Suprapubic skin (tissue), 4 donors: ENCODE measurements at places on chromosomes 4 and X.
A peak's percentile ranks its signal among the peaks of the same experiment; 100 is the strongest.

DNA sequence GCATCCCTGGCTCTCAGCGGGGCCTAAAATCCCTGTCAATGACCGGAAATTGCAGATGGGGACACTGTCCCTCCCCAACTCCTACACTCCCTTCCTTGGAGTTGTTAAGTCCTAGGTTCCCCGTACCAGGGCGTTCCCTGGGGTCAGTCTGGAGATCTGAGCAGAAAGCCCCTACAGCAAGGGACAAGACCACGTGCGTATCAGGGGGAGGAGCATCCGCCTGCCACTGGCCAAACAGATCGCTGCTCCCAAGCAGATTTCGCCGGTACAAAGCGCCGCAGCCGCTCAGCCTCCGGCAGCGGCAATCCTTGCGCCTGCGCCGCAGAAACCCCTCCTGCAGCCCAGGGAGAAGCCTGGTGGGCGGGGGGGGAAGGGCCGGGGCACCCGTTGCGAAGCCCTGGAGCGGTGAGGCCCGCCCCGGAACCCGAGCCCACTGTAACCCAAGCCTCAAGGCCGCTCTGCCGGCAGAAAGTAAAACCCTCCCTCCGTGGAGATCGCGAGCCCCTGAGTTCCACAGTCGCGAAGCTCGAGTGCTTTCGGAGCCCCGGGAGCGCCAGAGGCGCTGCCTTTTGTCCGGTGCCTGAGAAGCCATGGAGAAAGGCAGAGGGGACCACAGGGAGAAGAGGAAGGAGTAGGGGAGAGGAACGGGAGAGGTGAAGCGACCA is 2.7 kb downstream of the CRMP1 start:
- no peak for DNase-seq

DNA sequence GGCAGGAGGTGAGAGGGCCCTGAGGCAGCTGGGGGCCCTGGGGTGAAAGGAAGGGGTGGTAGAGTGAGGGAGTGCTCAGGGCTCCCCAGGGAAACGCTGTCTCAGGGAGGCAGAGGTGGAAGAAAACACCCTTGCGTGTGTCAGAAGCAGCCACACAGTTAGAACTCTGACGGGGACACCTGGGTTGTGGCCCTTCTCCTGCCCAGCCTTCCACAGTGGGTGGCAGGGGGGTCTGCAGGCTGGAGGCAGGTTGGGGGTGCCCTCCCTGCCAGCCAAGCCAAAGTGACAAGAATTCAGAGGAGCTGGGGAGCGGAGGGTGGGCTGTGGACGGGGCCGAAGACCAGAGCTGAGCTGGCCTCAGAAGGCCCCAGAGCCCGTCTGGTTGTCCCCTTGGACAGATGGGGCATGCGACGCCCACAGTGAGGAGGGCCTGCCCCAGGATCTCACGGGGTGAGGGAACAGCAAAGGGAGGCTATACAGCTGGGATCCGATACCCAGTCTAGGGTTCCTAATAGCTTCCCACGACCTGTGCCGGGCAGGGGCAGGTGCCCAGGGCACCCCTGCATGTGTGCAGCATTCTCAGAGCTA is 105.2 kb upstream of the ADRA2C start:
- DNase-seq = no peak

DNA sequence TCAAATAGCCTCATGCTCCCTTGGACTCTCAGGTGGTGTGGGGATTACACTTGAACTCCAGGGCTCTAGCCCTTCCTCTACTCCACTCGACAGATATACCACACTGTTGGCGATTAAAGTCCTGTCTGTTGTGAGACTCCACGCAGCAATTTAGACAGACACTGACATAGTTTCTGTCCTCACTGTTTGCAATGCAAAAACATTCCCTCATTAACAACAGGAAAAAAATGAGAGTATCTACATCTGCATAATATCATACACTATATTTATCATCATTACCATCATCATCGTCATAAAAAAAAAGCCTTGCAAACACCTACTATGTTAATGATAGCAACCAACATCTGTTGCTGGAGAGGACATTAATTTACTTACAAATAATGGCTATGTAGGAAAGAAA is 132.4 kb downstream of the RASL11B start:
- no peak for DNase-seq

DNA sequence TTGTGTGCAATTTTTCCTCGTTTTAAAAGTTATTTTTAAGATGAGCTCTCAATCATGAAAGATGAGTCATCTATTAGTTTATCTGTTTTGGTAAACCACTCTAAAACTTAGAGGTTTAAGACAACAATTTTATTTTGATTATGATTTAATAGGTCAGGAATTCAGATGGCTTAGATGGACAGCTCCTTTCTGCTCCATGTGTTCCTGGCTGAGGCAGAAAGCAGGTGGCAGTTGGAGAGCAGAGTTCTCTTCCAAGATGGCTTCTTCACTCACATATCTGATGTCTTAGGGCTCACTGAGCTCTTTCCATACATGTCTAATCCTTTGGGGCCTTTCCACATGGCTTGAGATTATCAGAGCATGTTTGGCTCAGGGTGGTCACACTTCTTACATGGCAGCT is 48.3 kb upstream of the GRPR start:
- no peak for DNase-seq

DNA sequence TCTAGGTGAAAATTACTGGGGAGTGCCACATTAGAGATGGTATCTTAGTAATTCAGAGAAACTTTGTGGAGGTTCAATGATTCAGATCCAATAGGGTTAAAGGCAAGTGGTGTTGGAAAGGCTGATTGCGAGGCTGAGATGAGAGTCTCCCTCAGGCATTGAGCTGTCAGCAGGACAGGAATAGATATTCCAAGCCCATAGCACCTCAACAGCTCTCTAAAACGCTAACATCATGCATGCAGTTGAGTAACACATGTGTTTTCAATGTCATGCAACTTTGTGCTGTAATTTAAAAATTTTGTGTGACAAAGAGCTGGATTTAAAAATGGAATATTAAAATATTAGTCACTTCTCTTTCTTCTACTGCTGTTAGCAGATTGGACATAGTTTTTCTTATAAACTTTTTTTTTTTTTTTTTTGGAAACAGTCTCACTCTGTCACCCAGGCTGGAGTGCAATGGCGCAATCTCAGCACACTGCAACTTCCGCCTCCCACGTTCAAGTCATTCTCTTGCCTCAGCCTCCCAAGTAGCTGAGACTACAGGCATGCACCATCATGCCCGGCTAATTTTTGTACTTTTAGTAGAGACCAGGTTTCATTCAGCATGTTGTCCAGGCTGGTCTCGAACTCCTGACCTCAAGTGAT is 173.5 kb upstream of the C1QTNF7 start:
- DNase-seq = peak; percentile 78

DNA sequence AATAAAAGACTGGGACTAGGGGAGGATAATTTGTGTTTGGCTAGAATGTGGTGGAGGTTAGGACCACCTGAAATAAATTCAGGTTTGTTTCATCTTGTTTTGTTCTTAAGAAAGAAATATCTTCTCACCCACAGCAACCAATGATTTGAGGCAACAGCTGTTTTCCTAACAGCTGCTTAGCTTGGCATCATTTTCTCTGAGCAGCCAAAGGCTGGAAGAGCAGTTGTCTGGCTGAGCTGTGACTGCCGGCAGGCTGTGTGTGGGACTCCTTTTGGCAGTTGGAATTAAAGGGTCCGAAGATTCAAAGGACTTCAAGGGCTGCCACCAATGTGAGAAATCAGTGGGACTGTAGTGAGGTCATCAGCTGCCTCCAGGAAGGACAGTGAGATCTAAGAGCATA is 5.0 kb downstream of the TRIM75 start:
- no peak for DNase-seq

DNA sequence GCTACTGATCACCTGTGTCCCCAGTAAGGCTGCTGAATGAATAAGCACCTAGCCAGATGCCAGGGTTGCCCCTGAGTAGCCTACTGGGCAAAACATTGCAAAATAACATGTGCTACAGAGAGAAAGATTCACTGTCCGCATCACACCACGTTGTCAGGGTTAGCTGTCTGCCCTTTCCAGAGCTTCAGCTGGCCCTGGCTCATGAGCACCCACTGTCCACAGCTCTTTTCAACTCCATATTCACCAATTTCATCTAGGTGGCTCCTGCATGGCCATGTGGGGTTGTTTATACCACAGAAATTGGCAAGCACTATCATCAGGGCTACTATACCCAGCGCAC is 227.7 kb upstream of the PSAPL1 start:
- DNase-seq = no peak

GRCh38 chr4:156303708-156304107 is 350.0 kb upstream of the CTSO start:
- no peak for DNase-seq

DNA sequence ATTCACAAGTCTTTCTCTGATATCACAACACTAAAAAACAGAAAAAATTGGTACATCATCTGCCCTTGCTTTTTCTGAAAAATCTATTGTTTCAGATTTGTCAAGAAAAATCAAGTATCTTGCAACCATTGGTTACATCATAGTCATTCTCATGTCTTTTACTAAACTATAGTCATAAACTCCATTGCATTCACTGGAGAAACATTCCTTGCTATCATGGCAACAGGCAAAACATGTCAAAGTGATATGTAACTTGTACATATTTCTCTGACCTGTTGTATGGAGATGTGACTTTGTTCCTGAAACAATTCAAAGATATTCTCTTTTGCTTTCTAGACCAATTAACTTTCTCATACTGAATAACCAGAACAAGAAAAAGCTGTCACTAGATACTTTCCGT is 121.9 kb upstream of the ANK2 start:
- no peak for DNase-seq
